ENCODE measurements at places on chromosomes 4 and X.
A peak's percentile ranks its signal among the peaks of the same experiment; 100 is the strongest.

- DNase-seq, result peak; percentile 88
Observed at GRCh38 chr4:139740531-139741041, 75.0 kb downstream of the MGST2 start.

DNA sequence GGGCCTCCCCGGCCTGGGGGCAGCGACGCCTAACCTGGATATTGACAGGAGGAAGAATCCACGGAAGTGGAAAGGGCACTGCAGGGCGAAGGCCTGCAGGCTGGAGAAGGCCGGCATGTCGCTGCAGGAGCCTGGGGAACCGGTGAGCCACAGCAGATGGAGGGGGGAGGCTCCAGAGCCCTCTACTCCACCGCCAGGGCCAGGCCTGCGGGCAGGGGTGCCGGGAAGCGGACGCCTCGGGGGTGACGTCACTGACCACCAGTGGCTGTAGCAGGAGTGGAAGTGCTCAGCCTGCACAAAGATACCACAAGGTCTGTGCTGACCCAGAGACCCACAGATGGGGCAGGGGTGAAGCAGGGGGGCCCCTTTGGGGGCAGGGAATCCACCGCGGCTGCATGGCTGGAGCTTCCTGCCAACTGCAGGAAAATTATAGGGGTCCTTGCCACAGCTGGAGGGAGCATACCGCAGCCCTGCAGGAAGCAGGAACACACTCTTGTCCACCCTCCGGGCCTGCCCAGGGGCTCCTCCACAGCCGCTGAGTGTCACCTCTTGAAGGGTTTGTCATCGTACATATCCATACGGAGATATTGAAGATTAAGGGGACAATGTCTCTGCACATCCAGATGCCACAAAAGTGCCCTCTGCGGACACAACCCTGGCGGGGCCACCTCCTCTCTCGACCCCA lies 7.6 kb upstream of the HTRA3 start:
- DNase-seq, result no peak

DNA sequence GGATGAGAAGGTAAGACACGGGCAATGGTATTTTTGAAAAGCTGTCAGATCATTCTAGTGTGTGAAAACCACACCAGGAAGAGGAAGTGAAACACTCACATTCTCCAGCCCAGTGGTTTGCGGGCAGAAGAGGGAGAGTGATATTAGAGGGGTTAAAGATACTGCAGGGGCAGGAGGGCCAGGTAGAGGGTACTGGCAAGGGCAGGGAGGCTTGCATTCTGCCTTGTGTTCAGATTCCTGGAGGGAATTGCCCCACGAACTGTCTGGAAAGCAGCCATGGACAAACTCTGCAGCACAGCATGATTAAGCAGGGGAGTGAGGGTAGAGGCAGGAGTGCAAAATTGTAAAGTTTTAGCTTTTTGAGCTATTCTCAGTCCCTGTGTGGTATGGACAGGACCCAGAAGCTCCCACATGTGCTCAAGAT lies 30.9 kb downstream of the NIPAL1 start:
- no peak for DNase-seq

DNA sequence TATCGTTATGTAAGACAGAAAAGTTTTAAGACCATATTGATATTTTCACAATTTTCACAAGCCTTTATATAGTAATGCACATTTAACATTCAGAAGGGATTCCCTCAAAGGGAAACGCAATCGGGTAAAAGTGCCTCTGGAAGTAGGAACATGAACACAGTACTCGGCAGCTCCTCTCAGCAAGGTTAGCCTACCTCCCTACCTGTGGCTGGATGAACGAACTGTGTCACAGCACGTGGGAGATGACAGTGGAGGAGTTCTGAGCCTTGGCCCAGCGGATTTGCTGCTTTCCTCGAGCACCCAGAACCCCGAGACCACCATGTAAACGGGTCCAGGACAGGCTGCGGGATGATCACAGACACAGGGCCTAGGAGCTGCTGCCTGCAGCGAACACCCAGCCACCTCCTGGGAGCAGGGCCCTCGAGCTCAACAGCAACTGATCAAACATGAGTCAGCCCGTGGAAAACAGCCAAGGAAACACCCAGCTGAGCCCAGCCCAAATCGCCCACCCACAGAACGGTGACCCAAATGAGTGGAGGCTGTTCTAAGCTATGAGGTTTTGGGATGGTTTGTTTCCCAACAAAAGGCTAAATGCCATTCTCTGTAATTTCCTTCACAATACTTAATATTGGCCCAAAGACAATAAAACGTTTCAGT lies 30.4 kb downstream of the FAT1 start:
- DNase-seq, result no peak

DNA sequence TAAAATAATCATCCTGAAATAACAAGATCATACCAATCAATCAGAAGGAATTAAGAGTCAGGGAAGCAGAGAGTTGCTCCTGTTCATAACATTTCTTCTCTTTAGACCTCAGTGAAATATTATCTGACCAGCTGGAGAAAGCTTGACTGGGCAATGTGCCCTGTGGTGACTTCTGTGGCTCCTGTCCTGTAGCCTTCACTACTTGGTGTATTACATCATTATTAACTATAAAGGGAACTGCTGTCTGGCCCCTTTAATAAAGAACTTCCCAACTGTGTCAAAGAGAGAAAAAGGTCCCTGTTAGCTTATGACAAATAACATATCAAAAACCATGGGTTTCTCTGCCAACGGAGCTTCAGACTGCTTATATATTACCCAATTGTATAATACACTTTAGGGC lies 18.0 kb downstream of the OPHN1 start:
- DNase-seq, result no peak

DNA sequence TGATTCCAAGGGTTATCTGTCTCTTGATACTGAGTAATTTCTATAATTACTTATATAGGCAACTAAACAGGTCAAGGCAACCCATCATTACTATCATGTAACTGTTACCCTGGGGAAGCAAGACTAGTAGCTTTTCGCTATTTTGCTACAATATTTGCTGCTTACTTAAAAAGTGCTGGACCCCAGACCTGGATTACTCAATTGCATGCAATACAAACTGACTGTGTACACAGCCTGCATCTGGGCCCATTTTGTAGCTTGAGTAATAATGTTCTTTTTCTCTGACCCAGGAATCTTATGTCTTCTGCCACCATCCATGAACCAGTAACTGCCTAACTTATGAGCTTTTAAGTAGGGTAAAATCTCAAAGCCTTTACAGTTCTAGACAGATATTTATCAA lies 53.4 kb downstream of the CNOT6L start:
- DNase-seq, result no peak

DNA sequence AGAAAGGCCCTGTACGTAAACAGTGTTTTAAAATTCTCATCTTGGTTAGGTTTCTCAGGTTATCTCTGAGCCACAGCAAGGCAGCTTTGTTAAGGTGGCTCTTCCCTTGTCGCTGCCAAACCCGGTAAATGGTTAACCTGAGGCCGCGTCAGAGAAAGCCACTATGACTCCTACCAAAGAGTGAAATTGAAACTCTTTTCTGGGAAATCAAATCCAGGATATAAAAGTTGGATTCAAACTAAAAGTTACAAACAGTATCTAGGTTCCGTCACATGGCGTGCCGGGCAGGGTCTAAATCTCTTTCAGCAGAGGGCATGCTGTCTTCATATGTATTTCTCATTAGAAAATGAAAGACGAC lies 433 bp downstream of the MMAA start:
- DNase-seq, result peak; percentile 52

Measured in NCI-H446 (cell line).